SJCRH30 (cell line): ENCODE measurements at places on chromosomes 5 and 9. TPM values are rescaled to one million over a fixed set of nuclear protein-coding genes. Genes with fewer than 3 reads are reported as not detected.

RMRP gene
- 8,654 and 17,072 TPM in 2 replicates for total RNA-seq

PIP5K1B gene
- total RNA-seq, result 0.18 and 0.36 TPM in 2 replicates

ABCA1 gene
- total RNA-seq, result 0.03 and 0.04 TPM in 2 replicates

PKD2L2 gene
- total RNA-seq, result not detected in 2 replicates

FGF1 gene
- not detected in 2 replicates for total RNA-seq

WNT8A gene
- total RNA-seq, result not detected in 2 replicates

HARS2 gene
- total RNA-seq, result 27.1 TPM in 2 replicates

KYAT1 gene
- 8.4 and 9.4 TPM in 2 replicates for total RNA-seq

TAF11L14 gene
- not detected in 2 replicates for total RNA-seq

RELL2 gene
- 1.7 and 2.1 TPM in 2 replicates for total RNA-seq

IFNA13 gene
- total RNA-seq, result not detected in 2 replicates

SPINK13 gene
- total RNA-seq, result not detected in 2 replicates

ENTR1 gene
- 56.5 and 72.0 TPM in 2 replicates for total RNA-seq

TNFSF15 gene
- 1.0 and 1.1 TPM in 2 replicates for total RNA-seq

MZB1 gene
- total RNA-seq, result 0.24 TPM in 1 of 2 replicates, not detected in the other

FST gene
- total RNA-seq, result 22.4 and 25.0 TPM in 2 replicates

NSD1 gene
- 3.5 and 5.7 TPM in 2 replicates for total RNA-seq

FAXDC2 gene
- 2.6 and 4.2 TPM in 2 replicates for total RNA-seq

SLC25A48 gene
- total RNA-seq, result not detected in 2 replicates

SMIM33 gene
- total RNA-seq, result not detected in 2 replicates

PLAC8L1 gene
- 0.33 TPM in 1 of 2 replicates, not detected in the other for total RNA-seq

TMOD1 gene
- 0.43 and 0.55 TPM in 2 replicates for total RNA-seq

IRX2 gene
- total RNA-seq, result 6.1 and 6.4 TPM in 2 replicates

HOMER1 gene
- 15.7 and 18.3 TPM in 2 replicates for total RNA-seq

GLDC gene
- total RNA-seq, result not detected in 2 replicates

UBAC1 gene
- total RNA-seq, result 60.6 and 62.8 TPM in 2 replicates

RORB gene
- not detected in 2 replicates for total RNA-seq

OR1J1 gene
- not detected in 2 replicates for total RNA-seq

SHROOM1 gene
- total RNA-seq, result 1.6 and 2.5 TPM in 2 replicates

PCDHB4 gene
- total RNA-seq, result 0.25 and 0.42 TPM in 2 replicates

S100Z gene
- total RNA-seq, result not detected in 2 replicates

PCDHGA12 gene
- 1.2 and 1.4 TPM in 2 replicates for total RNA-seq

DRD1 gene
- total RNA-seq, result not detected in 2 replicates

PTGR1 gene
- total RNA-seq, result 92.3 and 93.5 TPM in 2 replicates

CYLC2 gene
- not detected in 2 replicates for total RNA-seq

GMCL2 gene
- total RNA-seq, result not detected in 2 replicates

CARD9 gene
- total RNA-seq, result 8.8 and 11.8 TPM in 2 replicates

SHISAL2B gene
- total RNA-seq, result not detected in 2 replicates

PCDHGA8 gene
- total RNA-seq, result 3.3 and 3.4 TPM in 2 replicates

EQTN gene
- total RNA-seq, result not detected in 2 replicates

ALDH1B1 gene
- 80.3 and 80.8 TPM in 2 replicates for total RNA-seq

RHOBTB3 gene
- 194 and 212 TPM in 2 replicates for total RNA-seq

MTRR gene
- 29.4 and 31.7 TPM in 2 replicates for total RNA-seq

ROR2 gene
- total RNA-seq, result not detected in 2 replicates

SH3RF2 gene
- not detected in 2 replicates for total RNA-seq

PCDHA7 gene
- total RNA-seq, result not detected in 2 replicates
